ENCODE measurements at places on chromosomes 6 and 20.

- peak; percentile 30 for DNase-seq
Observed at GRCh38 chr6:21628160-21628559, 34.6 kb downstream of the SOX4 start.

- DNase-seq: no peak
Observed at GRCh38 chr6:43297644-43298564, at the start of gene SLC22A7. SLC22A7 (plus strand) TSS chr6:43298260; CDS start chr6:43298359, 99 bp downstream.

GRCh38 chr6:116536216-116536621, 9.3 kb downstream of the TRAPPC3L start:
- DNase-seq: peak; percentile 65

DNA sequence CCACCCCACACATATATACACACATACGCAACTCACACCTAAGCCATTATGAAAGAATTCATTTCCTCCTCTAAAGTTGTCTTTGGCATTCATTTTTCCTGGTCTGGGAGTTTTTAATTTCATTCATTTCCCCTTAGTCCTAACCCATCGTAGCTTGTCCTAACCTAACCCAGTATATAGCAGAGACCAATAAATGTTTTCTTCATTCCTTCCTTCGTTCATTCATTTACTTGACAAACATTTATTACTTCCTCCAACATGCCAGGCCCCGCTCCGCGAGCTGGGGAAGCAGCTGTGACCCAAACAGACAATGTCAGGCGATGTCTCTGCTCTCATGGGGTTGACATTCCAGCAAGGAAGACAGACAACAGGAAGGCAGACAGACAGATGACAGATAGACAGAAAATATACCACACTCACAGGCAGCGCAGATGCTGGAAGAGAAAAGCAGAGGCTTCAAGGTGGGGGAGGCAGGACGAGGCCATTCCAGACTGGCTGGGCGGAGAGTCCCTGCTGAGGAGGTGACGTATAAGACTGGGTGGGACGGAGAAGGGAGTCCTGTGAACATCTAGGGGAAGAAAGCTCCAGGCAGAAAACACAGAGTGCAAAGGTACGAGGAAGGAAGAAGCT, 33.7 kb upstream of the SIRPA start:
- no peak for DNase-seq

DNA sequence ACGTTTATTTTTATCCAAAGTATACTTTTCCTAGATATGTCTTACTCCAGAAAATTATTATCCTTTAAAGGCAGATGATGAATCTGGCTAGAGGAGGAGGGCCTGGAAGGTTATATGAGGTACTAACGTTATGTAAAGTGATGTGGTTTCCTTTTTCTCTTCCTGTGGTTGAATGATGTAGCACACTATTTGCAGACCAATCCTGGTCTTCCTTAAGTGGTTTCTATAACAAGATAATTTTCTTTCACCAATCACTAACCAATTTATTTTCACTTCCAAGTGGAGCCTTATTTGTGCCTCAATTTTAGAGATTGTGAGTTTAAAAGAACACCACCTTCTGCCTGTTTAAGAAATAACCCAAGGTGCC, 154.6 kb upstream of the SOX4 start:
- DNase-seq: peak; percentile 53

DNA sequence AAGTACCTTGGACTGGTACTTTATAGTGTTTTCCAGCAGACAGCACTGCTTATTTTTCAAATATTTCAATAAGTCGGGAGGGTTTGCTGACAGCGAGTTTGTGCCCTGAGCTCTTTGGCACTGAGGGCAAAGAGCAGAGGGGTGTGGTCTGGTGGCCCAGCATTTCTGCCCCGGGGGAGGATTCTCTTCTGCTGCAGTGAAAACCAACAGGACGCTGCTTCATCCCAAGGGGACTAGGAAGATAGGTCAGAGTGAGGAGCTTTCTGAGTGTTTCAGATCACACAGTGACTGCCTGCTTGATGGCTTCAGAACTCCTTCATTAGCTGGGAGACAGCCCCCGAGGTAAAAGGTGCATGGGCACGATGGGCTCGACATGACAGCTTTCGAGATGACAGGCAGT, 8.6 kb downstream of the ULBP2 start:
- no peak for DNase-seq

GRCh38 chr20:507006-507758, 36.4 kb downstream of the CSNK2A1 start:
- no peak for DNase-seq
